ENCODE measurements at places on chromosomes 16 and 17.
A peak's percentile ranks its signal among the peaks of the same experiment; 100 is the strongest.

DNA sequence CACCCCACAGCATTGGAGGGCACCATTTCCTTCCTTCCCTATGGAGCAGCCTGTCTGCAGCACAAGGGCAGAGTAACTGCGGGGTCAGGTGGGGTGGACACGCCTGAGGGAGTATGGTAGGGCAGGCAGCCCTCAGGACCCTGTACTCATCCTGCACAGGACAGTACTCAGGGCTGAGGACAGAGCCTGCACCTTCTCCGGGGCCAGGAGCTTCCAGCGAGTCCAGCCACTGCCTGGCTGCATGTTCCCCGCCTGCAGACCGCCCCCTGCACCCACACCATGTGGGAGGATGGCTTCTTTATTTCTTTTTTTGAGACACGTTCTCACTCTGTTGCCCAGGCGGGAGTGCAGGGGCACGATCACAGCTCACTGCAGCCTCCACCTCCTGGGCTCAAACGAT is 47.6 kb upstream of the CDC42EP4 start:
- H3K4me1 ChIP-seq, result no peaks in the 10 kb centered on the region
- H3K36me3 ChIP-seq, result no peaks in the 10 kb centered on the region
- H3K4me3 ChIP-seq, result no peak overlapping the region

DNA sequence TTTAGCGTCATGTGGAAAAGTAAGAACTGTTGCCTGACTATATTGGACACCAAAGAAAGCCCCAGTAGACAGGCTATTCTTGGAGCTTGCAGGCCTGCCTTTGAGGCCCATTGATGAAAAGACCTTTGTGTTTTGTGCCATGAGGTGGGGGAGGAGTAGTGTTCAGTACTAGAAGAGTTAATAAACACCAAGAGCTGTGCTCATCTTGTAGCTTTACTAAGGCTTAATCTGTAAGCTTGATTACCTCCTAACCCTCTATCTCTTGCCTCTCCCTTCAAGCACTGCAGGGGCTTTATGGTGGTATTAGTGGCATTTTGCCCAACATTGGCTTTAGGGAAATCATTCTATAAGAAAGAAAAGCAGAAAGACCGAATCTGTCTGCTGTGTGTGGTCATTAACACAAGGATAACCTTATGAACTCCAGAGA is 220.2 kb upstream of the TBX2 start:
- no peaks in the 10 kb centered on the region for H3K4me1 ChIP-seq
- no peaks in the 10 kb centered on the region for H3K36me3 ChIP-seq
- no peak for DNase-seq
- H3K27me3 ChIP-seq, result no peaks in the 10 kb centered on the region
- no peak overlapping the region for H3K4me3 ChIP-seq

- H3K36me3 ChIP-seq, result no peaks in the 10 kb centered on the region
- no peak overlapping the region for H3K4me3 ChIP-seq
- H3K4me1 ChIP-seq, result peaks cover 3% of the 10 kb centered on the region
- no peak for DNase-seq
- no peak overlapping the region for H3K27ac ChIP-seq
These were observed 349.3 kb downstream of the WWOX start for GRCh38 chr16:78448658-78449271.

GRCh38 chr16:28188085-28188916 is 23.5 kb downstream of the XPO6 start:
- H3K4me1 ChIP-seq, result peaks cover 38% of the 10 kb centered on the region
- peaks cover 8% of the 10 kb centered on the region for H3K36me3 ChIP-seq
- peak overlapping the region; percentile 9 for H3K27ac ChIP-seq
- H3K4me3 ChIP-seq, result no peak overlapping the region
- no peak for DNase-seq
- H3K27me3 ChIP-seq, result no peaks in the 10 kb centered on the region

- peak; percentile 13 for DNase-seq
- H3K36me3 ChIP-seq, result no peaks in the 10 kb centered on the region
- H3K27me3 ChIP-seq, result no peaks in the 10 kb centered on the region
- no peak overlapping the region for H3K4me3 ChIP-seq
These were observed 192.8 kb downstream of the XYLT1 start for GRCh38 chr16:17277981-17278381.

- peak overlapping the region; percentile 25 for H3K27ac ChIP-seq
- H3K36me3 ChIP-seq, result no peaks in the 10 kb centered on the region
- no peaks in the 10 kb centered on the region for H3K27me3 ChIP-seq
- H3K4me1 ChIP-seq, result peaks cover 25% of the 10 kb centered on the region
These were observed 1.4 kb downstream of the TENT4B start for GRCh38 chr16:50154420-50154950.

DNA sequence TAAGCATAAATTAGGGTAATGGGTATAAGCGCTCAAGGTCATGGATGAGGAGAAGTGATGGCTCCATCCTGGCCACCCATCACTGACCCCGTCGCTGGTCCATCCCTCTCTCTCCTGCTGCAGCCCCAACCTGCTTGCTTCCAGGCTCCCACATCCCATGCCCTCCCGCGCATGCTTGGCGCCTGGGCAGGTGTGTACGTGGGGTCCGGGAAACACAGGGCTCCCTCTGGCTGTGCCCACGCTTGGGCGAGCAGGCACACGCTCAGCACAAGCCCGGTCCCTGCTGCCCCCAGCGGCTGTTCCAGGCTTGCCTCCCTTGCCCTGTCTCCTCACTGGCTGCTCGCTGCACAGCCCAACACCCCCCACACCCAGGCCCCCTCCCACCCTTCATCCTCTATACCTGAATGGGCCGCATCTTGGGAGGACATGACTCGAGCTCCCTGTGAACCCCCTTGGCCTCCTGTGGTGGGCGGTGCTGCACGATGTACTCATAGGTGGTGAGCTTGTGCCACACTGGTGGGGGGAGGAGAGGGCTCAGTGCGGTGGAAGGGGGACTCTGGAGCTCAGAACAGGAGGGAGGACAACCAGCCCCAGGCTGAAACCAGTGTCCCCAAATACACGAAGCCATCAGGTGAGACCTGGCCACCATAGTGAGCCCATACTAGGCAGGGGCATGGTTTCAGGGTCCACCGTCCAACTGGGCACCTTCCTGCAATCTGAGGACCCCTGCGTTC is 4.7 kb upstream of the TPPP3 start:
- no peak overlapping the region for H3K4me3 ChIP-seq
- H3K27me3 ChIP-seq, result peaks cover 77% of the 10 kb centered on the region
- H3K27ac ChIP-seq, result no peak overlapping the region
- no peak for DNase-seq

DNA sequence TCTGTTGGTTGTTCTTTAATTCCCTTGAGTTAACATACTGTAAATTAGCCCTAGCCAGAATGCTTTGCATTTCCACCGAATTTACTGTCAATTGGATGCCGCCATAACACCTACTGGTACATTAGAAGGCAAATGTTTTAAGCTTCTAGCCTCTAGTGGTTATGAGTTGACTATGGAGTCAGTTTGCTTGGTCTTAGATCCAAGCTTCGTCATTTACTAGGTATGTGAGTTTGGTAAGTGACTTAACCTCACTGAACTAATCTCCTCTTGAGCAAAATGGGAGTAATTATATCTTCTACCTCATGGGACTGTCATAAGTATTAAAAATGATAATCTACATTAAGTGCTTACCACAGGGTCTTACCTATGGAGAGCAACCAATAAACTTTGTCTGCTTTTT is 20.4 kb upstream of the CDH11 start:
- no peaks in the 10 kb centered on the region for H3K36me3 ChIP-seq
- DNase-seq, result no peak
- H3K27ac ChIP-seq, result no peak overlapping the region
- H3K4me3 ChIP-seq, result no peak overlapping the region

GRCh38 chr16:26913851-26914250 is 152.9 kb upstream of the C16orf82 start:
- H3K4me3 ChIP-seq, result no peak overlapping the region
- H3K4me1 ChIP-seq, result no peaks in the 10 kb centered on the region
- no peaks in the 10 kb centered on the region for H3K27me3 ChIP-seq

DNA sequence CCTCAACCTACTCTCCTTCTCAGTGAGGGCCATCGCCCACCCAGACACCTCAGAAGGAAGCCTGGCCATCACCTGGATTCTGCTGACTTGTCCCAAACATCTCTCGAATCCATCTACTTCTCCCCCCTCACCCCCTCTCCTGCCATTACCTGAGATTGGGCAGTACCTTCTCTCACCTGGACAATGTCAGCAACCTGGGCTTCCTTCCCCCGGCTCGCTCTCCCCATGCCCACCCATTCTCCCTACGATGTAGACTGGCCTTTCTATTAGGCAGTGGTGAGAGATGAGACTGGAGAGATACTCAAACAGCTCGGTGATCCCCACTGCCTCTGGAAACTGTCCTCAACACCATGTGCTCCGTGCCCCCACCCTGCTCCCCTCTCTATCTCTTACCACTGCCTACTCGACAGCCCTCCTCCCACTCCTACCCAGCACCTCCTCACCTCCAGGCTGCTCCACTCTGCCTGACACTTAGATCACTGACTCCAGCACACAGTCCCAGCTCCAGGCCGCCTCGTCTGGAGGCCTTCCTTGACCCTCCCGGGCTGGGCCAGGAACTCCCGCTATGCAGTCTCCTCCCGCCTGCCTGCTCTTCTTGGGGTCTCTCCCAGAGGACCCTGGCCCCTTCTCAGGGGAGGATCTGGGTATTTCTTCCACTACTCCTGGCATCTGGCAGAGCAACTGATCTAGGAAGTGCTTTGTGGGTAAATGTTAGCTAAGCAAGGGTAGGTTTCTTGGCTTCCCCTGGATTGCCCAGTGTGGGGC is 235.8 kb upstream of the NLRP1 start:
- no peaks in the 10 kb centered on the region for H3K27me3 ChIP-seq
- no peaks in the 10 kb centered on the region for H3K36me3 ChIP-seq
- DNase-seq, result no peak
- H3K4me1 ChIP-seq, result no peaks in the 10 kb centered on the region

- H3K36me3 ChIP-seq, result no peaks in the 10 kb centered on the region
- no peak for DNase-seq
- H3K4me1 ChIP-seq, result peaks cover 22% of the 10 kb centered on the region
- H3K27ac ChIP-seq, result no peak overlapping the region
These were observed 89.9 kb downstream of the IRF8 start for GRCh38 chr16:85988723-85989313.

DNA sequence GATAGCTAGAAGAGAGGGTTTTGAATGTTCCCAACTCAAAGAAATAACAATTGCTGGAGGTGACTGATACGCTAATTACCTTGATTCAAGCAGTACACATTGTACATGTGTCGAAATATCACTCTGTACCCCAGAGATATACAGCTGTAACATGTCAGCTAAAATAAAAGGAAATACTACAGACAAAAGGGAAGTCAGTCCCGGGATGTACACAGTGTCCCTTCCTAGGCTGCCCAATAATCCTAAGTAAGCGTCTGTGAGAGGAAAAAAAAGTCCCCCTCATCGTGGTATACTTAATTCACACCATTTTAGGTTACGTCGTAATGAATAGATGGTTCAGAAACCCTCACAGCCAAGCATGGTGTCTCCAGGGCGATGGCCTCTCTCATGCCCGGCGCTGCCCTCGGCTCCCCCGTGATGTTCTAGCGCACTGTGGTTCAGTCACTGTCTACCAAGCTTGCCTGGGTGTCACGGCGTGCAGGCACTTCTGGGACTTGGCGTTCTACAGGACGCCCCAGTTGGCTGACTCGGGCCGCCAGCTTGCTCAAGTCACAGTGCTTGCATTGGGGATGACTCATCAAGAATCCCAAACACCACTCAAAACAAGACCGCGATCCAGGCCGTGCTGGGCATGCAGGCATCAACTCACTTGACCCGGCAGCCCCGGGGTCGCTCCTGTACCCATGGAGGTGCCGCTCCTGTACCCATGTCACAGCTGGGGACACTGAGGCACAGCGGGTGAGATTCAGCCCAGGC is 27.6 kb downstream of the CCDC40 start:
- H3K36me3 ChIP-seq, result no peaks in the 10 kb centered on the region
- DNase-seq, result no peak
- H3K4me3 ChIP-seq, result no peak overlapping the region
- no peaks in the 10 kb centered on the region for H3K4me1 ChIP-seq

DNA sequence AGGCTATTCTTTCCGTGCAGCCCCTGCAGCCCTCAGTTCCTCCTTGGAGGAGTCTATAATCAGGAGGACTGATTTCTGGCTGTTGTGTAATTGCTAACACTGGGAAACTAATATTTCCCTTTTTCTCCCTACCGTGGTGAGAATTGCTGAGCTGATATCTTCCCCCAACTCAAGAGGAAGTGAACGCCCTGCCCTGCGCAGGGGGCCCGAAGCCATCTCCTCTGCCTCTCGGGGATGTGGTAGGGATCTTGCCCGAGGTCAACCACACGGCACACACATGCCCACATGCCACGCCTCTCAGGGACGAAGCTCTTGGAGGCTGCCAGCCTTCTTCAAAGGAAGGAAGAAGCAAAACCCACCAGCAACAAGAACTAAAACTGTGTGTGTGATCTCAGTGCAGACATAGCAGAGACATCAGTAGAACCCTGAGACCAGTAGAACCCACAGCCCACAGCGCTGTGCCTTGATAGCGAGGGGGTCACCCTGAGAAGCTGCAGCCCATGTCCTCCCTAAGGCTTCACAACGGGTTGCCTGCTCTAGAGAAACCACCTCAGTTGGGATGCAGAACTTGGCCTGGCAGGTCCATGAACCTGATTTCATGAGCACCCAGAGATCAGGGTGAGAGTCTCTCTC is 8.9 kb upstream of the ULK2 start:
- peak overlapping the region; percentile 38 for H3K27ac ChIP-seq
- DNase-seq, result peak; percentile 66
- peaks cover 12% of the 10 kb centered on the region for H3K4me1 ChIP-seq
- H3K27me3 ChIP-seq, result no peaks in the 10 kb centered on the region
- no peak overlapping the region for H3K4me3 ChIP-seq

DNA sequence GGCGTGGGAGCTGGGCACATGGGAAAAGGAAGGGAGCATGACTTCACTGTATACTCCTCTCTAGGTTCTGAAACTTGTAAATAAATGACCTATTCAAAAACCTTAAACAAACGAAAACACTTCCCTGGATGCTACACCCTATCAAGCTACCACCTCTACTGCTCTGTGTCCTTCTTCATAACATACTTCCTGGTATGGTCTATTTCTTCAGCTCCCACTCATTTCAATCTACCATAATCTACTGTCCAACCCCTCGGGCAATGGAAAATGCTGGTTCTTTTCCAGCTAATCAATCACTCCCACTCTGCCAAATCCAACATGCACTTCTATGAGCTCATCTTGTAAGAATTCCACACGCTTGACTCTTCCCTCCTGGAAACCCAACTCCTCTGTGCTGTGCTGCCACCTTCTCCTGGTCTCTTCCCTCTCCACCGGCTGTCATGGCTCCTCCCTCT is 42.4 kb downstream of the AMFR start:
- no peaks in the 10 kb centered on the region for H3K4me1 ChIP-seq
- H3K4me3 ChIP-seq, result no peak overlapping the region
- H3K27ac ChIP-seq, result no peak overlapping the region
- peaks cover 47% of the 10 kb centered on the region for H3K36me3 ChIP-seq
- no peak for DNase-seq
